ENCODE measurements at places on chromosomes 7 and 10.

DNA sequence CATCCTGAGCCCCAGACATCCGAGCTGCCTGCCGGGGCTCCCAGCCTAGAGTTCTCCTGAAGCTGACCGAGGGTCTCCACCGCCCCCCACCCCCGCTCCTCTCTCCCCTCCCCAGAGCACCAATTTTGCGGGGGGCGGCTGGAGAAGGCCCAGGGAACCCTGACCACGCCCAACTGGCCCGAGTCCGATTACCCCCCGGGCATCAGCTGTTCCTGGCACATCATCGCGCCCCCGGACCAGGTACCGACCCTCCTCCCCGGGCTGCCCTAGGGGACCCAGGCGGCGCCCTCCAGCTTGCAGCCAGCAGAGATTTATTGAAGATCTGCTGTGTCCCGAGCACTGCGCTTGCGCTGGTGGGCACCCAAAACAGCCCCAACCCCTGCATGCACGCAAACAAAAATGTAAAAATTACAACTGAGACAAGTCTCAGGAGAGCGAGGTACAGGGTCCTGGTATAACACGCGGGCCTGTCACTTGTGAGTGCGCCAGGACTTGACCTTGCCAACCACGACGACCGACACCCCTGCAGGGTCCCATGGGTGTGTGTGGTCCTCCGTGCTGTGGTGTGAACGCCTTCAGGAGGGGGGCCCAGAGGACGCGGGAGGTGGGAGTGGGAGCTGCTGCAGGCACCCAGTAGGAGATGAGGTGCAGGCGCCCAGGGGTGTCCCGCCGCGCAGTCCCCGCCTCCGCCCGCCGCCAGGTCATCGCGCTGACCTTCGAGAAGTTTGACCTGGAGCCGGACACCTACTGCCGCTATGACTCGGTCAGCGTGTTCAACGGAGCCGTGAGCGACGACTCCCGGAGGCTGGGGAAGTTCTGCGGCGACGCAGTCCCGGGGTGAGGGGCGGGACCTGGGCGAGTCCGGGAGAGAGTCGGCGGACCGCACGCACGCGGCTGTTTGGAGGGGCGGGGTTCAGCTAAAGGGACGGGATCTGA lies 3.1 kb downstream of the PCOLCE start:
- DNase-seq = no peak

GRCh38 chr7:46741938-46742540 lies 821.0 kb upstream of the IGFBP3 start:
- no peak for DNase-seq

DNA sequence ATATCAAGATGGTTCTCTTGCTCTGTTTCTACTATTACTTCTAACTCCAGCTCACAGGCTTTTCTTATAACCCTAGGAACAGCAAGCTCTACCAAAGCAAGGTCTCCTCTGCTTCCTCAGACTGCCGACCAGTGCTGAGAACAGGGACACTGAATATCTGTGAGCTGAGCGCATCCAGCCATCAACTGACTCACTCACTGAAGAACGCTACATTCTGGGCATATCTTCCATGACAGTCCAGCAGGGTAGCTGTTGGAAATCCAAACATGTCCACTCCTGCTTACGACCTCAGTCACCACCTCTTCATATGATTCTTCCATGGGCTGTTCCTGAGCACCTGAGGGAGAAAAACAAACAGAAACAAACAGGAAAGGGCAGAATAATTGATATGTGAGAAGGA lies 2.8 kb downstream of the ZNF32 start:
- no peak for DNase-seq

DNA sequence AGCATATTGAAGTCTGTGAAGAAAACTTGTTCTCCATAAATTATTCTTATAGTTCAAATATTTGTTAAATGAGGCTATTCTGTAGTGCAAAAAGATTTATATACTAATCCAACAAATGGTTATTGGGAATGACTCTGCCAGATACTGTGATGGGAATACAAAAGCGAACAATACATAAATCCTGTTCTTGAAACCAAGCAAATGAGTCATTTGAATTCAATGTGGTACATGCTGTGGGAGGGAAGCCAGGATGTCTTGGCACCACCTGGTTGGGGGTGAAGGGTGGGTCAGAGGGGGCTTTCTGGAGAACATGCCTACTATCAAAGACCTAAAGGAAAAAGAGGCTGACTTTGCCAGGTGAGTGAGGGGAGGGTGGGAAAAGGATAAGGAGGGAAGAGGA lies 594.2 kb downstream of the CALN1 start:
- DNase-seq = no peak

GRCh38 chr10:42652858-42653257 lies 14.5 kb upstream of the ZNF33B start:
- DNase-seq = no peak

DNA sequence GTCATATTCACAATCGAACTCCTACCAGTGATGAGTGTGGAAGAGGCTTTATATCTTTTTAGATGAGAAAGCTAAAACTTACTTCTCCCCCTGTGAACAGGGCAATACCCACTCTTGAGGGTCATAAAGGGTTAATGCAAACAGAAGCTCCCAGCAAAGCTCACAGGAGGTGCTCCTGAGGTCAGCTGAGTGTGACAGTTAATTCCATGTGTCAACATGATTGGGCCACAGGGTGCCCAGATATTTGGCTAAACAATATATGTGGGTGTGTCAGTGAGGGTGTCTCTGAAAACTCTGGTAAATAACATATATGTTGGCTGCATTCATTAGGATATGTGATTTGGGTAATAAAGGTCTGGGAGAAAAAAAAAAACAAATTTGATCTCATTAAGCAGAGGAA lies 86.0 kb downstream of the HIP1 start:
- DNase-seq = no peak

- DNase-seq = no peak
Measured at GRCh38 chr10:111954386-111954785, 229.2 kb downstream of the GPAM start.

- DNase-seq = no peak
Measured at GRCh38 chr7:123022576-123022975, 27.1 kb upstream of the TAS2R16 start.

DNA sequence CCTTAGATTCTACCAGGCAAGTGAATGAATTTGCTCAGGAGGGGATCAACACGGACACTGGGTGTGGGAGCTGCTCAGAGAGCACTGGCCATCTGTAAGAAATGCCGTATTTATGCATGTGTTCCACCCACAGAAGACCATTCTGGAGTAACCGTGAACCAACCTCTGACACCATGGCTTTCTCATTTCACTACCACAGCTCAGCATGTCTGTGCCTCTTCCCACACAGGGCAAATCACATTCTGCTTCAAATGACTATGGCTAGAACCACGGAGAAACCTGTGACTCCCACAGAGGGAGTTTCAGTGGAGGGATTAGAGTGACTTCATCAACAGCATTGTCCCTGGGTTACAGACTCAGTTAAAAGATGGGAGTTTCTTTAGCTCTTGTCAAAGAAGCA lies 893.4 kb downstream of the XPNPEP1 start:
- no peak for DNase-seq

DNA sequence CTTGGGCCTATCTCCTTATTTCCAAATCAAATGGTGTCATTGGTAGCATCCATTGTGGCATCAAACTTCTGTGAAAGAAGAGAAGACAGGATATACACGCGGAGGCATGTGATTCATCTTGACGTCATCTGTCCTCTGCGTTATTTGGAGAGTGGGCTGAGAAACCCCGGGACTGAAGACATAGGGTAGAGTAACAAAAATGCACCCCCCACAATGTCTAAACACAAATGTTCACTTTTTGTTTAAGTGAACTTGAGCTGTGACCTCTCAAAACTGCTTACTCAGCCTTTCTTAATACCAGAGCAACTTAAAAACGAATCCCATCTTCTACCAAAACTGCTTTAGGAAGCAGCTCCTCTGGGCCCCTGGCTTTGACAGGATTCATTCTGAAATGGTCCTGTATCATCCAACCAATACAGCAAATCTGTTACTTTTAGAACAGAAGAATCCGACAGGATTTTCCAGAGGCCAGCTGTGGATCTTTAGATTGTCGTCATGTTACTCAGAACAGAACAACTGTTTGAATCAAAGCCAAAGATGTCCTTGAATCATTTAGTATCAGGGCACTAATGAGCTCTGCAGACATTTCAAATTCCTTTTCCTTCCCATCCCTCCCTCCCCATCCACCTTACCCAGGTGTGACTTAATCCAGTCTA lies 438.1 kb downstream of the SUGCT start:
- DNase-seq = no peak

- DNase-seq = no peak
Measured at GRCh38 chr7:46586406-46586805, 665.3 kb upstream of the IGFBP3 start.

DNA sequence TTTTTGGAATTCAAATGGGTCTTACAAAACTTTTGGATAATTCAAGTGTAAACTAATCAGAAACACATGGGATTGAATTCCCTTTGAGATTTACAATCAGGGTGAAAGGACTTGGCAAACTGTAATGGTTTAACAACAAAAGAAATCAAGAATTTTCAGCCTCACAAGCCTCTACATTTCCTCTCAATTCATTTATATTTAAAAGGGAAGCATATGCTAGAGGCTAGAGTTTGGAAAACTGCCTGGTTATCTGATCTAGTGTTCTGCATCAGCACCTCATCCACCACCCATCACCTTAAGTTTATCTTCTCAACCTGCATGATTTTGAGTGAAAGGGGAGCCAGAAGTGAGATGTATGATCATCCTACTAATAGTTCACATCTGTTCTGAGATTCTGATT lies 120.7 kb downstream of the TES start:
- DNase-seq = no peak

DNA sequence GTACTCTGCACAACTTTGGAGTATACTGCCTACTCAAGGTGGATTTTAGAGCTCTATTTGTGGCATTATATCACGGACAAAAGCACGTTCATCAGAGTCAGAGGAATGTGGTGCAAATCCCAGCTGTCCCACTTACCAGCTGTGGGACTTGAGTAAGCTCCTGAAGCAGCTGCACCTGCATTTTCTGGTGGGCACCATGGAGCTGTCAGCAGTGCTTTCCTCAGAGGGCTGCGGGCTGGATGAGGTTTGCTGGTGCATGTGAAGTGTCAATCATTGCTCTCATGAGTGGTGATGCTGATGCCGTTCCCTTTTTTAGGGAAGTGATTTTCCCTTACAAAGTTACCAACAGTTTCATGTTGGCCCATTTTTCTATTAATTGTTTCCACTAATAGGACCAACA lies 53.4 kb downstream of the EGFR start:
- no peak for DNase-seq

- no peak for DNase-seq
Measured at GRCh38 chr10:123563581-123563855, 102.6 kb upstream of the GPR26 start.

DNA sequence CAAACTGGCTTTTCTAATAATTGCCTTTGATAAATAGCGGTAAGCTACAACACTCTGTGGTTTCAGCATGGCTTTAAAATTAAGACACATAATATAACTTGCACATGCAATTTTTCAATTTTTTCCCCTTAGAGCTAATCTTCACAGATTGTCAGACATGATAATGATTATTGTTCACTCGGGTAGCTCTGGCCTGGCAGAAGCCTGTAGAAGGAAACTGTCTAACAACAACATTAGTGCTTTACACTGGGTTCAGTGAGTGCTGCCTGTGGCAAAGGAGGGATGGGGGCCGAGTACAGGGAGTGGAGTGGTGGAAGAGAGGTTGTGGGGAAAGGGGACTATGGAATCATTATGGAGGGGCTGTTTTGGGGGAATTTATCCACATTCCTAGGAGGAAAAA lies 67.2 kb upstream of the AUTS2 start:
- no peak for DNase-seq

DNA sequence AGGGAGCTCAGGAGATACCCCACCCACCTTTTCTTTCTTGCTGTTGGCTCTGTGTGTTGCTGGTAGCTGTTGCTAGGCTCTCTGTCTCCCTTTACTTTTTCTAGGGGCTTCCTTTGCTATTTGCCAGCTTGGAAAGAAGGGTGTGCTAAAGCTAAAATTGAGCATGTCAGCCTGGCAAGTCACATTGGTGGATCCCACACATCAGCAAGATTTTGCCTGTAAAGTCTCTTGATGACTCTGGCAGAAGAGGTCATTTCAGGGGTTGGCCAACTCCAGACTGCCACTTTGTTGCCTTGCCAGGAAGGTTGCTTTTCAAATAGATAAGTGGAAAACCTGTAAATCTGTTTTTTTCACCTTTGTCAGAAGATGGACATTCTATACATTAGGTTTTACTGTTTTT lies 9.9 kb downstream of the CCNY start:
- DNase-seq = no peak

DNA sequence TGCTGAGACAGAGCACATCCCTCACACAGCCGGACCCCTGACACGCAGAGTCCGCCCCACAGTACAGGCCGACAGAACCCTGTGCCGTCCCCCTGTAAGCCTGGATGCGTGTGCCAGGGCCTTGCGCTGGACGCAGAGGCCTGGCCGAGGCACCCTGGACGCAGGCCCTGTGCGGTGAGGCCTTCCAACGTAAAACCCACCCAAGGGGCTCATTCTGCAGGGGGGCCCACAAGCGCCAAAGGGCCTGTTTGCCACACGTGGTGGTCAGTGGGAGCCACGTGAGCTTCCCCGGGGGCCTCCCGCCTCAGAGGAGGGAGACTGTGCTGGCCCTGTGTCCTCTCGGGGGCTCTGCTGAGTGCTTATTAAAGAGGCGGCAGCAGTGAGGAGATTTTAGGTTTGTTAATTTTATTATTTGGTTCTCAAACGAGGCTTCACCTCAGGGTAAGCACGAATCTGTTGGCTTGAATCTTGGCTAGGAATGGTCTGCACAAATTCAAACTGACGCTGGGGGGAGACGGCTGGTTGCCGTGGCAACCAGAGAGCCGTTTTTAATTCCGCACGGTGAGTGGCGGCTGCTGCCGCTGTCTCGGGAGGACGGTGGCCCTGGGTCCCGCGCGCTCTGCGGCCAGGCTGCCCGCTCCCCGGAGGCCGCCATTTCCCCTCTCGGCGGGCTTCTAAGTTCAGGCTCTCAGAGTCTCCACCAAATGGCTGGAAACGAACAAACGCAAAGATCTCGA lies 4.9 kb upstream of the ADGRA1 start:
- DNase-seq = no peak

DNA sequence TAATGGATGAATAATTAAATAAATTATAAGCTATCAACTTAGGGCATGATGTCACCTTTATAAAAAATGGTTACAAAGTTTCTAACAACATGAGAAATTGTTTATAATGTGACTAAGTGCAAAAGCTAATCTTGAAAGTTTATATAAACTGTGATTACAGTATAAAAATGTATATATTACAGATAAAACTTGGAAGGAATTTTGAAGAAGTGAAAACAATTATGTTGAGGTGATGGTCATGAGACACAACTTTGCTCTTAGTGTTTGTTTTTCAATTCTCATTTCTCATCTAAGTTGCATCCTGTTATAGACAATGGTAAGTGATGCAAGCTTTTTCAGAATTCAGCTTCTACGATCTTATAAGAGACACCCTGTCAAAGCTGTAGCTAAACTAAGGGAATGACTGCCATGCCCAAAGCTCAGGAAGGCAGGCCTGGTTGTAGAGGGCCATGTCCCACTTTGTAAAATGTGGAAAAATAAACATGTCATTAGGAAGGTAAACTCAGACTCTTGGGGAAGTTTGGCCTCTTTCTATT lies 23.9 kb downstream of the MACC1 start:
- DNase-seq = no peak

GRCh38 chr7:124570558-124570957 lies 195.0 kb downstream of the GPR37 start:
- DNase-seq = no peak

Data from cortex of kidney (tissue), 1 donor.